CD4-positive, alpha-beta T cell treated with Interleukin-4 for 4 hours (primary cell): ENCODE measurements at places on chromosomes 4 and X.

GRCh38 chr4:169116270-169116901 lies 106.3 kb upstream of the CBR4 start:
- DNase-seq = no peak

DNA sequence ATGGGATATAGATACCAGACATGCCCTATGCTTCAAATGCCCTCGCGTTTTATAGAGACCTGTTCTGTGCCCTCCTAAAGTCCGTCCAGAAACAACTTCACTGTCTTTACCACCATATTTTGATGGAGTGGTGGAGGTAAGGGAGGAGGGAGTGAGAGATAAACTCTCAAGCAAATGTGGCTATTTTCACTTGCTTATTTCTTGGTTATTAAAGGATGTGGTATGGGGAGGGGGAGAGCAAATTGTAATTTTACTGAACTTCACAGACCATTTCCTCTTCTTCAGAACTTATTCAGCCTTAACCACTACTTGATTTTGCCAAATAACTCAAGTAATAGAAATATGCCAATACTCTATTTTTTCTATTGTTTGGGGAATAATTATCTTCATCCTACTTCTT lies 31.5 kb downstream of the GPR174 start:
- DNase-seq = peak; percentile 36

DNA sequence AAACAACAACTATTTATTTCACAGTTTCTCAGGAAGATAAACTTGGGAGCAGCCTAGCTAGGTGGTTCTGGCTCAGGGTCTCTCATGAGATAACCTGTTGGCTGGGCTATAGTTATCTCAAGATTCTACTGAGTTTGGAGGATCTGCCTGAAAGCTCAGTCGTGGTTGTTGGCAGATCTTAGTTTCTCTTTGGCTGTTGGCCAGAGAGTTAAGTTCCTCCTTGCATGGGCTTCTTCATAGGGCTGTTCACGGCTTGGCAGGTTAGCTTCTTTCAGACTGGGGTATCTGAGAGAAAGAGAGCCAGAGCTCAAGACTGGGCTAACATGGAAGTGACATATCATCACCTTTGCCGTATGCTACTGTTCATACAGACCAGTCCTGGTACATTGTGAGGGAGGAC lies 28.7 kb downstream of the SEC24B start:
- no peak for DNase-seq

DNA sequence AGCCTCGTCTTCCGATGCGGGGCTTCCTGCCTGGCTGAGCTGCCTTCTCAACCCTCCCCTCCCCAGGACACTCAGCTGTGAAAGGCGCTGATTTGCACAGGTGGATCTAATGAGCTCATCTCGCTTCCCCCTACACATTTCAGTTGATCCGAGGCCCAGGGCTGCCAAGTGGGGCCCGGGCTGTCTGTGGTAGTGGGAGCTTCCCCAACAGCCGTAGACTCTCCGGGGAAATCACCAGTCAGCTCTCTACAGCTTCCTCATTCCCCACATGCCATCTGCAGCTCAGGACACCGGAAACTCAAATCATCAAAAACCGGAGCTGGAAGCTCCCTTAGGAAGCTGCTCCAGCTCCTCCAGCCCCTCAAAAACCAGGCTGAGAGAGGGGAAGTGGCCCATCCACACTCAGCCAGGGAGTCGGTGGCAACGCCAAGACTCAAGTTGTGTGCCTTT lies 56.2 kb downstream of the SMIM20 start:
- no peak for DNase-seq

DNA sequence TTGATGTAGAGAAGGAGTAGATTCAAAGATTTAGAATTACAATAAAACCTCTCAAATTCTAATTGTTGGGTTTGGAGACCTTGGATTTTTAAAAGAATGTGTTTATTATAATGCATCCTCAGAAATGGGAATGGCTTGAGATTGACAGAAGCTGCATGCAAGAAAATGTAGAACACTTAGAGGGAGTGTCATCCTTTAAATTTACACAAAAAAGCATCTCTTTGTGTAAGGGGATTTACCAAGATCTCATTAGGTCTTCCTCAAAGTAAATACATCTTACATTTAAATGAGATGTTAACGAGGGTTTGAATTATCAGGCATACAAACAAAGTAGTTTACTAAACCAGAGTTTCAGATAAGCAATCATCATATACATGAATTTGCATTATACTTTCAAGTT lies 615.0 kb downstream of the FAM133A start:
- DNase-seq = no peak

DNA sequence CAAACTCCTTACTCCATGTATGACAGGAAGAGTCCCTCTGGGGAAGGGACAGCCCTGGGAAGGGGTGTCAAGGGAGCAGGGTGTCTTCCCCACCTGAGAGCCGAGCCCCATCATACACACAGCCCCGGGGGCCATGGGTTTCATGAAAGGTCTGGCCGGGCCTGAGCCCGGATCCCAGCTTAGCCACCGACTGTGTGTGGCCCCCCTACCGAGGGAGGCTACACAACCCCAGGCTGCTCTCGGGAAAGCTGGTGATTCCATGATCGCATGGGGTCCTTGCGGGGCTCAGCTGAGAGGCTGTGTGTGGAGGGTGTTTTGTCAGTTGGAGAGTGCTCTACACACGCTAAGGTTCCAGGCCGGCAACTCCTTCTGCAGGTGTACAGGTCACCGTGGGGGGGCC lies 55.6 kb downstream of the SORCS2 start:
- DNase-seq = no peak

DNA sequence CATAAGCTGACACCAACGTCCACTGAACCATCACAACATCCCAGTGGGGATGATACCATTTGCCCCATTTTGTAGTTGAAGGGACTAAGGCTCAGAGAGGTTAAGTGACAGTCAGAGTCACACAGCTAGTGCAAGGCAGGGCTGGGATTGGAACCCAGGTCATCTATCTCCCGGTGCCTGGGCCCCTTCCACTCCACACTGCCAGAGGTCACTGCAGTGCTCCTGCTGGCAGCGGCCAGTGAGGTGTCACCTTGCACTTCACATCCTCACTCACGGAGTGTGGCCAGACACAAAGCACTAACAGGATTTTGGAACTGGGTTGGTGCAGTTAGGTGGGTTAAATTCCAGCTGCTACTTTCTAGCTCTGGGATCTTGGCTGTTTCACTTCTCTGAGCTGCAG lies 118.7 kb downstream of the ENPP6 start:
- no peak for DNase-seq

DNA sequence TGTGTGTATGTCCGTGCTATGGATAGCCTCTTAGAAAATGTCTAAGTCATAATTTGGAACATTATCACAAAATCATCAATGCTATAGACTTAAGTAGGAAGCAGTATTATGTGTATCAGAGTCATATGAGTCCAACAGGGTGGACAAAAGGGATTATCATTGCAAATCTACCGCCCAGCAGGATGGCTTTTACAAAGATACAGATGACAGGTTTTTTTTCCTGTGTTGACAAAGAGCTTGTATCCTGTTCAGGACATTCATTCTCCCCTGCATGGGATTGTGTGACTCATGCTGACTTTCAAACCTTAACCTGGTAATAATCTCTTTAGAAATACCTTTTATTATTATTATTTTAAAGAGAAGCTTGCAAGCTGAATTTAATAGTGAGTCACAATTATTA lies 310.3 kb upstream of the GNPDA2 start:
- no peak for DNase-seq

DNA sequence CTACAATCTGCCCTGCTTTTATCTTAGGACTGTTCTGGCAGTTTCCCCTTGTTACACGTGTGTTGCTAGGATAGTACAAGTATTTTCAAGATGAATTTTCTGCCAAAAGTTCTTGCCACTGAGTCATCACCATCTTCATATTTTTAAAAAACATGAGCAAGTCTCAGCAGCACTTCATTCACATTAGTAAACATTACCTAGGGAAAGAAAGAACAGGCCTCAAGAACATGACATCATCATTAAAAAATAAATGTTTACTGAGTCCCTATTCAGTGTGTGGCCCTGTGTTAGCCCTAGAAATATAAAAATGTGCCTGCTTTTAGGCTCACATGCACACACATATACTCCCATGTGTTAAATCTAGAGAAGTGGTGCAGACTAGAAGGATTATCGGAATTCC lies 18.7 kb upstream of the GPC3 start:
- DNase-seq = no peak

- no peak for DNase-seq
Observed at GRCh38 chr4:141339391-141339790, 118.7 kb downstream of the ZNF330 start.

DNA sequence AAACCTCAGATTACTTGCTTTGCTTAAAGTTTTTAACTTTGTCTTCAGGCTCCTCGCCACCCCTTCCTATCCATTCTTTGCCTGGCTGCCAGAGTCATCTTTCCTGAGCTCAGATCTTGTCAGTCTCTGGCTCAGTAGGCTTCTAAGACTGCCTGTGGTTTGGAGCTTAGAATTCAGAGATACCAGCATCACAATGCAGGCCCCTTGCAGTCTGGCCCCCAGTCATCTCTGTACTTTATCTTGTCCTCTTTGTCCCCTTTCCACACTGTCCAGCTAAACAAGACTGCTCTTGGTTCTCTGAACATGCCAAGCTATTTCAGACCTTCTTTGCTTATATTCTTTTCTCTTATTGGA lies 3.0 kb downstream of the KIAA0232 start:
- DNase-seq = no peak

GRCh38 chr4:121934635-121935034 lies 17.2 kb downstream of the TRPC3 start:
- no peak for DNase-seq

DNA sequence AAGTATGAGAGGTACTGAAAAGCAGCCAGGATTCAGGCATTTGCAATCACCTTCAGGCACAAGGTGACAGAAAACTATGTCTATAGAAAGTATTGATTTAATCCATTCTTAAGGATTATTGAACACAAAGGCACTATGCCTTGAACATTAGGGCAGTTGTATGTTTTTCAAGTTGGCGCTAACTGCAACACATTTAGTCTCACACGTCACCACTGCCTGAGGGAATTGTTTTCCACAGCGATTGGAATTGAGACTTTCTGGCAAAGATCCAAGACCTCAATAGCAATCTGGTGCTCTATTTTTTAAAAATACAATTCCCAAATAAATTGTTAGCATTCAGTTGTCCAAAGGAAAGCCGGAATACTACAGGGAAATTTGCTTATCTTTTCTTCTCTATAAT lies 52.7 kb upstream of the FTHL17 start:
- DNase-seq = no peak

- DNase-seq = no peak
Observed at GRCh38 chrX:46198858-46199257, 346.4 kb downstream of the ZNF674 start.

- DNase-seq = no peak
Observed at GRCh38 chr4:17027495-17027894, 129.1 kb upstream of the LDB2 start.

DNA sequence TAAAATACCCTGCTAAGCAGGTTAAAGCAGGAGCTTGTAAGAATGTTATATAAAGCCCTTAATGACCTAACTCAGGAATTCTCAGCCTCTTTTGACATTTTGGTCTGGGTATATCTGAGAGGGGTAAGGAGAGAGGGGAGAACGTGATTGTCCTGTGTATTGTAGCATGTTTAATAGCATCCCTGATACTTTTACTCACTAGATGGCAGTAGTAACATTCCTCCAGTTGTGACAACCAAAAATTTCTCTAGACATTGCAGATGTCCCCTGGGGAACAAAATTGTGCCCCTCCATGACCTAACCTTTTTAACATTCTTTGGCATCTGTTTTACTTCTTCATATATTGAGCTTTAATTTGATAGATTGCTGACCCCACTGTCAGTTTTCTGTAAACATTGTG lies 17.9 kb downstream of the SMARCA5 start:
- DNase-seq = no peak

- DNase-seq = no peak
Observed at GRCh38 chrX:154819771-154820341, 14.6 kb upstream of the MPP1 start.

- DNase-seq = no peak
Observed at GRCh38 chr4:182877326-182877883, 39.8 kb downstream of the DCTD start.

- peak; percentile 71 for DNase-seq
Observed at GRCh38 chrX:20378233-20378920, 111.7 kb upstream of the RPS6KA3 start.

DNA sequence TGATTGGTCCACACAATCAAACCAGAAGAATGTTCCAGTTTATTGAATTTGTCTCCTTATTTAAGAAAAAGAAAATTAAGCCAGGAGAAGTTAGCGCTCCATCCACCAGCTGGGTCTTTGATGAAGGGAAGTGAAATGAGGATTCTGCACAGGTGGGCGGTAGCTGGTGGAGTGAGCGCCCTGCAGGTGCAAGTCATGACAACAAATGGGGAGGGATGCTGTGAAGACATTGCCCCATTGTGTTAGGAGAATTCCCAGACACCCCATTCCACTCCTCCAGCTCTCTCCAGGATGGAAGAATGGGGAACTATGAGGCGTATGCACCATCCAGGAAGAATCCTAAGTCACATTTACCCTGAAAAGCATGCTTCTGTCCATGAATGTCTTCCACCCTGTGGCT lies 22.9 kb downstream of the PLRG1 start:
- no peak for DNase-seq

DNA sequence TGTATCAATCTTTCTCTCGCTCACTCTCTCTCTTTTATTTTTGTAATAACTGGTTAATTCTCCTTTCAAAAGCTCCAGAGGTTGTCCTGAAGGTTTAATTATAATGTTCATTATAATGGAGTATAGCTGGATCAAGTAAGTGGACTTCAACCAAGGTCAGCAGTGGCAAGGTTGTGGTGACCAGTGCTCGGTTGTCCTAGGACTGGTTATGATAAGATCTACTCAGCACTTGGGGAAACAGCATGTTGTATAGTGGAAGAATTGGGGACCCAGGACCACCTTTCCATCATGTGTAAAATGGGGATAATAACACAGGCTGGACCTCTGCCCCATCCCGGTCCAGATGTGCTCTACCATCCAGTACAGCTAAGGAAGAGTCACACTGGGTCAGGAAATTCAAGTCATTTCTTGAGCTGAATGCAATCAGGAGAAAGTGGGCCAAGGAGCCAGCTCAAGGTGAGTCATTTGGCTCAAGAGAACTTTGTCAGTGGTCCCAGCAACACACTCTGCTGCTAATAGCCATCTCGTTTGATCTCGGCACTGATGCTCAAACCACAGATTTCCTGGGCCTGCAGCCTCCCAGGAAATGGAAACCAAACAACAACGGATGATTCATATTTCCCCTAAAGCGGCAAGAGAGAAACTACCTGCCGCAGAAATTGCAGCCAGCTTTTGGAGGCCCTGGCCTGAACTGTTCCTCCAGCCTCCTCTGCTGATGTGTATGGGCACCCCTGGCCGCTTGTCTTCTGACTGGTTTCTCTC lies 123.6 kb upstream of the RBPJ start:
- DNase-seq = peak; percentile 91

- no peak for DNase-seq
Observed at GRCh38 chrX:1463581-1463980, 10.9 kb upstream of the ASMTL start.

GRCh38 chr4:73998040-73999011 lies at the start of gene CXCL5:
CXCL5 (minus strand) TSS chr4:73998677; CDS start chr4:73998581, 96 bp downstream.
- DNase-seq = no peak

GRCh38 chr4:56622176-56622575 lies 58.9 kb downstream of the HOPX start:
- no peak for DNase-seq

DNA sequence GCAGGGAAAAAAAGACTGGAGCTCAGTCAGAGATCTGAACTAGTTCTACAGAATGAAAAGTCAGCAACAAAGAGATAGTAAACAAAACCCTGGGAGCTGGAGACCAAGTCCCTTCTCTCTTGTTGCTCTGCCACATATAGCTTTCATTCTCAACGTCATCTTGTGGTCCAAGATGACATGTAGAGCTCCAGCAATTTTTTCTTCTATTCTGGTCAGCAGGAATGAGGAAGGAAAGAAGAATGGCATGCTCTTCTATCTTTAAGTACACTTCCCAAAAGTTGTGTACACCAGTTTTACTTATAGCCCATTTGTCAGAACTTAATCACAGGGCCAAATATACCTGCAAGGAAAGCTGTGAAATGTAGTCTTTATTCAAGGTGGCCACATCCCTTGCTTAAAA lies 45.6 kb downstream of the RAP2C start:
- no peak for DNase-seq
